ENCODE measurements at places on chromosomes 3 and 15. TPM values are rescaled to one million over a fixed set of nuclear protein-coding genes. Genes with fewer than 3 reads are reported as not detected.

GRCh38 chr3:188362405-188362831, 208.5 kb downstream of the LPP start:
- ATAC-seq: peak; percentile 70

DNA sequence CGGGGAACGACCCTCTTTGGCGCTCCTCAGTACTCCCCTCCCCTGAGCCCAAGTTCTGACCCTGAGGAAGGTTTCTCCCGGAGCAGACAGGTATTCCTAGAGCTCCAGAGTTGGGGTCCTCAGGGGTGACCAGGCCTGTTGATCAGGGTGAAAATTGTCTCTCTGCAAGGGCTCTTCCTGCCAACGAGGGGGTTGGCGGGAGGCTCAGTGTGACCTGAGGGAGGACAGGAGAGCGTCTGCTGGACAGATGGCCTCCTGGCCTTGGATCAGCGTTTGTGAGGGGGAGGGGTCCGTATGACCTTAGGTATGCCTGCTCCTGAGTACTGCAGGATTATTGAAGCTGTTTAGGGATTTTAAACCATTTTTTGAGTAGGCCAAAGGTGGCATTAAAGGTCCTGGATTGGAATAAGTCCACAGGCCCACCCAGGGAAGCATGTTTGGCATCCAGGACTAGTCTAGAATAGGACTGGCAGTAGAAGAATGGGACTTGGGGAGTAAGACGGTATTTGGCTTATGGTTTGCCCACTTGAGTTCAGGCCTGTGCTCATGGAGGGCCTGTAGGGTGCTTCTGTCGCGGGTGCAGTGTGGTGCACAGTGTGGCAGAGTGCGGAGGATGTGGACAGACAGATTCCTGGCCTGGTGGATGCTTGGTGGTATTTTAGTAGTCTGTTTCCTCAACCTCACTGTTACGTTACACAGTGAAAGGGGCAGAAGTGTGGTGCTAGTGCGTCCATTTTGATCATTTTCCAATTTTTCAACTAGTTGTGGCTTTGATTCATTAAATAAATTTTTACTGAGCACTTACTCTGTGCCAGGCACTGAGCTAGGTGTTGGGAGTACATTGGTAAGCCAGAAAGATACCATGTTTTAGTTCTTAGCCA, 959 bp downstream of the ZNF592 start:
- ATAC-seq: no peak

Gene CYP11A1
- total RNA-seq: 0.46 TPM

Gene NLGN1
- total RNA-seq: 44.9 TPM

Gene KIF23
- total RNA-seq: 1.9 TPM

Gene ARRDC4
- total RNA-seq: 104 TPM

Gene APOD
- total RNA-seq: 8.8 TPM

Data from motor neuron (in vitro differentiated cells).